ENCODE measurements at places on chromosomes 1 and 21.

DNA sequence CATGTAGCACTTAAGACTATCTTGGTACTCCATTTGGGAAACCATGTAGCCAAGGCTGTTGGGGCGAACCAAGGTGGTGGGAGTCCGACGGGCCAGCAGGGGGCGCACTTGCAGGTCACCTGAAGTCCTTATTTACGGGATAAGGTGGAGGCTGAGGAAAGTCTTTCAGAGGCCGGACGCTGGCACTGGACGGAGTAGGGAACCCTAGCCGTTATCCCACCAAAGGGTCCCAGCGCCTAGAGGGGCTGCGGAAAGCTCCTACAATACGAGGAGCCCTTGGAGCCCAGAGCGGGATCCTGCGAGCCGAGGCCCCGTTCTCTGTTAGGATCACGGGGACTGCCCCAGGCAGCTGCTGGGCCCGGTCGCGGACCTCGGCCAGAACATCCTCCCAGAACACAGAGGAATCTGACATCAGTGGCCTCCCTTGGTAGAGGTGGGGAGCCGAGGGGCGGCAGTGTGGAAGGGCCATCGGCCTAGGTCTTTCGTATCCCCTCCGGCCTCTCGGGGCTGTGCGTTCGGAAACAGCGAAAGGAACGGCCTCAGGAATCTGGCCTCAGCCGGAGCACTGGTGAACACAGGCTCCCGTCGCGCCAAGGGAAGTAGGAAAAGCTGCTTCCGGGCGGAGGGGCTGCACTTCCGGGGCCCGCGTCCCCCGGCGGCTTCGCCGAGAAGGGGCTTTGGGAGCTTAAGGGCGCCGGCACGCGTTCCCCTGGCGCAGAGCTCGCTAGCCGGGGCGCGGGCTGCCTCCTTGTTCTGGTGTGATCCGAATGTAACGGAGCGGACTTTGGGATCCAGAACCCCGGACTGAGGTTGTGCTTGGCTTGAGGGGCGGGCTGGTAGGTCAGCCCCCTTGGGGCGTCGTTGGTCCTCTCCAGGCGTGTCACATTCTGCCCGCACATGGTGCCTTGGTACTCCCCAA, 29.9 kb upstream of the RPTN start:
- DNase-seq = peak; percentile 14

DNA sequence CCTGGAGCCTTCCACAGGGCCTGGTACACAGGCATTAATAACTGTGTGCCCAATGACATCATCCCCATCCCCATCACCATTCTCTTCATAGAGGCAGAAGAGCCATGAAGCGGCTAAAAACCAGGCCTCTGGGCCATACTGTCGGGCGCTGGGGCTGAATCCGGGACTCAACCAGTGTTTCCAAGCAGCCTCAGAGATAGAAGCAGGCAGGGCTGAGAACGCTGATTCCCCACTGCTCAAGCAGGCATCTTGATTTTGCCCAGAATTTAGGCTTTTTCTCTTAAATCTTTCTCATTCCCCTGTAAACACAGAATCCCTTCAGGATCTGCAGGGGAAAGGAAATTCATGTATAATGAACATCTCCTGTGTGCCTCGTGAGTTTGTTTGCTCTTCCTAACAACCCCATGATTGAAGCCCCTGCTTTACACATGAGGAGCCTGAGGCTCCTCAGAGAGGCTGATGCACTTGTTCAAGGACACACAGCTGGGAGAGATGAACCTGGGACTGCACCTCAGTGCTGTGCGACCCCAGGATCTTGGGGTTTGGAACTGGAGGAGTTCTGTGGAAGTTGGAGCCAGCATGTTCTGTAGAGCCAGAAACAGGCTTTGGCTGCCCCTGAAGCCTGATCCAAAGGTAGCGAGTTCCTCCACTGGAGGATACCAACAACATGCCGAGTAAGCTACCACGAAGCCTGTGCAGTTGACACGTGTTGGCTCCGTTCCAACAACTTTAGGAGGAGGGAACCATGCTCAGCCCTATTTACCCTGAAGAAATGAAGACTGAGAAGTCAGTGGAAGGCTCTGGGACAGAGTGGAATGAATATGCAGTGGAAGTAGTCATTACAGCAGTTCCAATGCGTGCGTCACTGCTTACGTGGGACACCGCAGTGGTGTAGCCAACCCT, 55.5 kb downstream of the EDN2 start:
- DNase-seq = no peak

DNA sequence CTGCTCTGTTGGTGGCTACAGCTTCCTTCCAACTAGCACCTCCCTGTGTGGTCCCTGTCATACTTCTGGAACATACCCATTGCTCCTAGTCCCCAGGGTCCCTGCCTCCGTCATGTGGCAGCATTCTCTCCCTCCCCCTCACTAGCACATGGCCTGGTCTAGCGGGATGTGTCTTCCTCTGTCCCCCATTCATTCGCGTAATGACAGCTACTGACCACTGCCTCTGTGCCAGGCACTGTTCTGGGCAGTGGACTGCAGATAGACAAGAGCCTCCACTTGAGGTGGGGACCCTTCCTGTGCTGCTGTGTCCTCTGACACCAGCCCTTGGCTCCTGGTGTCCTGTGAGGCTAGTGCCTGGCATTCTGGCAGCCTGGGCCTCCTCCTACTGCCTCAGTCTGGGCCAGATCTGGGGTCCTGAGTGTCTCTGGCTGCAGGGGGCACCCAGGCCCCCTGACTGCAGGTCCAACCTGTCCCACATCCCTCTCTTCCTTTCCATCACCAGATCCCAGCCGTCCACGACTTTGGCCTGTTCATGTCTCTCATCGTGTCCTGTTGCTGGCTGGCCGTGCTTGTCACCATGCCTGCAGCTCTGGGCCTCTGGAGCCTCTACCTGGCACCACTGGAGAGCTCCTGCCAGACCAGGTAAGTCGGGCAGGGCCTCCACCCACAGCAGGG, 38.1 kb downstream of the DISP3 start:
- DNase-seq = no peak

- DNase-seq = no peak
Observed at GRCh38 chr1:91724231-91724630, 161.7 kb downstream of the TGFBR3 start.

- no peak for DNase-seq
Observed at GRCh38 chr21:31162079-31162699, 123.9 kb upstream of the KRTAP19-8 start.

DNA sequence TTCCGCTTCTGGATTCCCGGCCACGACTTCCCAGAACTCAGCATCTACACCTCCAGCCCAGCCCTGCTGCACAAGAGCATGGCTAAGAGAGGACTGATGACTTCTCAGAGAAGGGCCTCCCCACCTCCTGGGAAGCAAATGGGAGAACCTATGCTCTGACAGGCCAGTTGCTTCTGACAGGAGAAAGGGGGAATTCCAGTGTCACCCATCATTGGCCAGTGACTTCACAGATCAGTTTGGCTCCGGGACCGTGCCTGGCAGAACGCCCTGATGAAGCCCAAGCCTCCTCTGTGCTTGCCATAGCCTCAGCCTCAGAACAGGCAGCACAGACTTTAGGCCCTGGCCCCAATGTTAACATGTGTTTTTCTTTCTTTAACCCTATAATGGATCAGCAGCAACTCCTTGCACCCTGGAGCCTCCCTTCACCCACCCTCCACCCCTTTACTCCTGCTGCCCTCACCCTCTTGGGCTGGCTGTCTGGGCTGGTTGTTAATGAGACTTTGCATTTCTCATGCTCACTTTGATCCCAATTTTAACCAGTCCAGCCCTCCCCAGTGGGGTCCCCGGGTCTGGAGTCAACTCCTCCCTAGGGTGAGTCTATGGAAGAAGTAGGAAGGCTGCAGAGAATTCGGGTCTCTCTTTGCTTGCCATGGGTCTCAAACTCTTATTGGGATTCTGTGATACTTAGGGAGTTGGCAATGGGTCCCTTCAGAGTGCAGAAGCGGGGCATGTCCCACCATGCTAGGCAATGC, 42.7 kb upstream of the SLC30A1 start:
- no peak for DNase-seq

- no peak for DNase-seq
Observed at GRCh38 chr1:52348704-52349300, 17.2 kb downstream of the CC2D1B start.

DNA sequence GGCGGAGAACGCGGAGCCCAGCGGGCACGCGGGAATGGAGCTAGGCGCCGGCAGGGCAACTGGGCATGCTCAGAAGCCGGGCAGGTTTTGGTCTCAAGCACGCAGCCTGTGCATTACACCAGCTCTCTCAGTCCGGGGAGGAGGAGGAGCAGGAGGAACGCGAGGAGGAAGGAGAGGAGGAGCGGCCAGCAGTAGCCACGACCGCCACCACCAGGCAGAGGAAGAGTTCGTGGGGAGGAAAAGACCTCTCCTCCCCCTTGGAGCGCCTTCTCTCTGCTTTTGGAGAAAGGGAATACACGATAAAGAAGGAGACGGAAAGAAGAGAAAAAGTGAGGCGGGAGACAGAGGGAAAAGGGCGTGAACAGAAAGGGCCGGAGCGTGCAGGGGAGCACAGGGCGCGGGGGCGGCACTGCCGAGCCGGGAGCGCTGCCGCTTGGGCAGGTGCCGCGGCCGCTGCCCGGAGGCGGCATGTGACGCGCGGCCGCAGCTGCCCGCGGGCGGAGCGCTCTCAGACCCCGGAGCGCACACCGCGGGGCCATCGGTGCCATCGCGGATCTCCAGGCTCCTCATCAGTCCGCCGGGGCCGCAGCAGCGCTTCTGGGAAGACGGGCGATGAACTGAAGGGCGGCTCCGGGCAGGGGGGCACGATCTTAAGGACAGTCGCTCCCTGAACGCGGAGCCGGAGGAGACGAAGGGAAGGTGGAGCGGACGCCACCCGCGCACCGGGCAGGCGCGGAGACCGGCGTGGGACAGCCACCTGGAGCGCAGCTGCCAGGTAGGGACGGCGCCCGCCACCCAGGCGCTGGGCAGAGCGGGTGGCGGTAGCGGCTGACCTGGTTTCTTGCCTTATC, at the start of gene CHRM3:
Gene CHRM3 (plus strand): TSS at position 116 of the 851 bp plus-strand sequence. CDS start 520,884 bp downstream, outside the sequence.
- DNase-seq = no peak

DNA sequence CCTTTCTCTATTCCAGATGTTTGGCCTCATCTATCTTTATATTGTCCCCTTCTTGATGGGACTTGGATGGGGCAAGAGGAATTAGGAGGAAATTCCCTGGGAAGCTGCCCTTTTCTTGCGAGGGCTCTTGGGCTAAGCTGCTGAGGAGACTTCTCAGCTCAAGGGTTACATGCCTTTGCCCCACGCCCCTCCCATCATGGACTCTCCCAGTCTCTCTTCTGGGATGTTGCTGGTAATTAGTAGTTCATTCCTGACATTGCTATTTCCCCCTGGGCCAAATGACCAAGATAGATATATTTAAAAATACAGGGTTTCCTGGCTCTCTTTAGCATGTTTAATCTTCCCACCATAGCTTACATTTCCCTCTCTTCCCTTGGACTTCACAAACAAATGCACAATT, 90.6 kb upstream of the RALGPS2 start:
- DNase-seq = no peak

- DNase-seq = no peak
Observed at GRCh38 chr1:191895462-191896058, 262.7 kb upstream of the RGS18 start.

DNA sequence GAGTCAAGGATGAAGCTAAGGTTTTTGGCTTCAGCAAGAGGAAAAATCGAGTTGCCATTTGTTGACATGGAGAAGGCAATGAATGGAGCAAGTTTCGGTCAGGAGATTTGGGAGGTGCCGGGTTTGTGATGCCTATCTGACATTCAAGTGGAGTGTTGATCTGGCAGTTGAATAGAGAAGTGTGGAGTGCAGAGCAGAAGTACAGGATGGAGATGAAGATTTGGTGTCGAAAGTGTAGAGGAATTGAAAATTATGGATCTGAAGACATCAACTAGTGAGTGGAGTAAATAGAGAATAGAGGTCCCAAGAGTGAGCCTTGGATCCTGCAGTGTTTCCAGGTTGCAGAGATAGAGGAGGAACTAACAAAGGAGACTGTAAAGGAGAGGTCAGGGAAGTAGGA, 25.9 kb downstream of the CITED4 start:
- DNase-seq = no peak

GRCh38 chr1:161738627-161739287, 10.8 kb upstream of the DUSP12 start:
- DNase-seq = peak; percentile 78

DNA sequence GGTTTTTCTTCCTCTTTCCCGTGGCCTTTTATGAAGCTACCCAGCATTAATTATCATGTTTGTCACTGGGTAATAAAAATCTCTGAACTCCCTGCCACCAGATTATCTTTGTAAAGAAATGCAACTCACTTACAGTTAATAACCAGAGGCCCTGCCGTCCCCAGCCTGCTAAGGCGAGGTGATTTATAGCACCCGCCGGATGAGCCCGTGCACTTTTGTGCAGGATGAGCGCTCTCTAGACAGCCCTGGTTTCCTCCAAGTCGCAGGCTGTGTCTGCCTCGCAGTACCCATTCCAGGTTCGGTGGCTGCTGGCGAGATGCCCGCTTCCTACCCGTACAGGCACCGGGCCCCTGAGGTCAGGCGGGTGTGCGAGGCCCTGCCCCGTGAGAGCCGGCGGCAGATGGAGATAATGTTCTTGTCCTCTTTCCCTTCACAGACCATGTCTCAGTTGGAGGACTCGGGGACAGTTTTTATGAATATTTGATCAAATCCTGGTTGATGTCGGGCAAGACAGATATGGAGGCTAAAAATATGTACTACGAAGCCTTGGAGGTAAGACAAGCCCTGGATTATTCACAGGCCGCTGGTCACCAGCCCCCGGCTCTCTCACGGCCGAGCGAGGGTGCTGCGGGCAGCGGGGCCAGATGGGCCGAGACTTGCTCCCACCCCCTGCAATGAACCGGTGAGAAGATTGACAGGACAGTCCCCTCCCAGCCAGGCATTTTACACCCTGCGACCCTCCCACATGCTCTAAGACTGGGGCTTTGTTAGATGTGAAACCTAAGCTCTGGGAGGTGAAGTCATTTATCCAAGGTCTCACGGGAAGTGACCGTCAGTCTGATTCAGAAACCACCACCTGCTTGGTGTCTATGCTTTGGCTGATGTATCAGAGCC, 28.5 kb upstream of the SELENON start:
- no peak for DNase-seq

DNA sequence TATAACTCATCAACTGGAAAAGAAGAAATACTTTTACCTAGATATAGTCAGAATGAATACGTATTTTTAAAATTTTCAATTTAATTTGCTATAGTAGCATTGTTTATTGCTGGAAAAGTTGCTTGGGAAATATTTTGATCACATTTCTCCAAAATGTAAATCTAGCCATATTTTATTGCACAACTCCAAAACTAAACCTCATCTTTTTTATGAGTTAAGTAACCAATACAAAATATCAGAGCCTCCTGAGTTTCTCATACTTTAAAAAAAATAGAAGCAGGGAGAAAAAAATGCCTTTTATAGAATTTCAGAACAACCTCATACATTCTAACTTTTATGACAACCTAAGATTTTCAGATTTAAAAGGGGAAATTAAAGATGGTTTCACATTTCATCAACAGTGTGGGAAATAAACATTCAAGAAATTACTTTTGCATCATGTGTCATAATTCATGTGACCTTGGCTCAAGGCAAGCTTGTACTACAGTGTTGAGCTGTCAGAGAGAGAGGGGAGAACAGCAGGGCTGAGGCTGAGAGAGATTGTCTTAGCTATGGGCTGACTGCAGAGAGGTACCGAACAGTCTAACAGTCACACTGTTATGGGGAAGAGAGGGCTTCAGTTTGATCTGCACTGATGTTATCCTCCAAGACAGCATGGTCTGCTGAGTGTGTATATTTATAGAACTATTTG, 519.0 kb downstream of the LTN1 start:
- no peak for DNase-seq

GRCh38 chr1:96992871-96993270, 271.3 kb downstream of the PTBP2 start:
- no peak for DNase-seq

GRCh38 chr1:214021321-214021720, 33.5 kb downstream of the PROX1 start:
- no peak for DNase-seq
